Stimulated activated CD8-positive, alpha-beta memory T cell treated with anti-CD3 and anti-CD28 coated beads, Interleukin-7, amount 100 ng/mL, for 1 hour (primary cell): ENCODE measurements at places on chromosomes 16 and 17.

GRCh38 chr16:59988591-59988990 is 1254.5 kb upstream of the GOT2 start:
- no peak for DNase-seq

DNA sequence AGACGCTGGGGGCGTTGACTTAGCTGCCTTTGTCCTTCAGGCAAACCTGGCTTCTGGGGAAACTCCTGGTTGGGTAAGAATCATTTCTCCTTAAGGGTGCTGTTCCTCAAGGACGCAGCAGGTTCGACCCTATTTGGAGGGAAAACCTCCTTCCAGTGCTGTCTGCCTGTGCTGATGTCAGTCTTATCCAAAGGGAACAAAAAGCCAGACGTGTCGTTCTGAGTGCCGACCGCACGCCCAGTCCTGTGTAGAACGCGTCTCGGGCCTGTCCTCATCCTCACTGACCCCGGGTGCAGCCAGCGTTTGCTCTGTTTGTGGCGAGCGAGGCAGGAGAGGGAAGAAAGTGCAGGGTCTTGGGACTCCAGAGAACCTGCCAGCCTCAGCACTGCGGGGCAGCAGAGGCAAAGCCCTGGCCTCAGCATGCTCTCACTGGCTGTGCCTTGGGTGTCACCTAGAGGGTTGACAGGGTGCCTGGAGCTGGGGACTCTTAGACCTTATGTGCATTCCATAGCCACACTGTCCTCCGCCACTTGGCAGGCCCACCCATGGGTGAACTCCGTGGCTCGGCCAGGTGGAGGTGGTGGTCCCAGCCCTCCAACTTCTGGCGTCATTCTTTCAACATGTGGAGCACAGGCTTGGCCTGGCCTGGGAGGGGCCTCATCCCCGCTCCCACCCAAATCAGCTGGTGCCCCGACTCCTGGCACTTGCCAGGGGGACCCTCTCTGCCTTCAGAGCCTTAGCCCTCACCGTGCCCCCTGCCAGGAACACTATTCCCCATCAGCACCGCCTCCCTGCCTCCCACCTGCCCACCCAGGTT is 6.0 kb downstream of the SNN start:
- DNase-seq, result no peak

DNA sequence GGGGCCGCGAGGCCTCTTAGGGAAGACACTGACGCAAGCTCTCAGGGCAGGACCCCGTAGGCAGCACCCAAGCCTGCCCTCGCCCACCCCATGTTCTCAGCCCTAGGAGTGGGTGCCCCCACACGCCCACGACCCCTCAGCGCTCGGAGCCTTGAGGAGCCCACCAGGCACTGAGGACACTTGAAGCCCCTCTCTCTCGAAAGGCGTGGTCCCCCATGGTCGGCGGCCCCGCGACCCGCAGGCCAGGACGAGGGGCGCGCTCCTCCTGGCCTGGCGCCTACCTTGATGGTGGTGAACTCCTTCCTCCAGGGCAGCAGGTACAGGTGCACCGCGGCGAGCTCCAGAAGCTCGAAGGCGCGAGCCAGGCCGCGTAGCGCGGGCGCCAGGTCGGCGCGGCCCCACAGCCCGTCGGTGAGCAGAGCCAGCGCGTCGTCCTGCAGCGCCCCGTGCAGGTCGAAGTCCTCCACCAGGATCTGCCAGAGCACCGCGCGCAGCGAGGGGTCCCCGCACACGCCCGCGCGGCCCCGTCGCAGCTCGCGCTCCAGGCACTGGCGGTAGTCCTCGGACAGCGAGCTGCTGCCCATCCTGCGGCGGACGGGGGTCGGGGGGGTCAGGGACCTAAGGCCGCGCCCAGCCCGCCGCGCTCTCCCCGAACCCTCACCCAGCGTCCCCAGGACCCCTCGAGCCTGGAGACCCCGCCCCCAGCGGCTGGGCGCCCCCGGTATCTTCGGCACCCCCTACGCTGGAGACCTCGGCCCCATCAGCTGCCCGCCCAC is 668 bp downstream of the SPATA2L start:
- DNase-seq, result no peak

DNA sequence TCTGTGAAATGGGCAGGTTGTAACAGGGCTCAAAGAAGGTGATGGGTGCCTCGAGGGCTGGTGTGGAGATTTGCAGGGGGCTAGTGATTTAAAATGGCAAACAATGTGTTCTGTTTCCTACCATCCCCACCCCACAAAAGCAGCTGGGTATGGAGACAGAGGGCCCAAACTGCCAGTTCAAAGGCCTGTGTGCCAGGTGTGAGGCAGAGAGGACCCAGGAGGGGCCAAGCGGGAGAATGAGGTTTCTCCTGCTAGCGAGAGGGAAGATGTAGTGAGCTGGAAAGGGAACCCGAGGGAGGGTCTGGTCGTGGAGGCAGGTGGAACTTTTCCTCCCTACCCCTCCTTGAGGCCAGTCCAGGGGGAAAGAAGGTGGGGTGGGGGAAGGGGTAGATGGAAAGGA is 39.4 kb downstream of the LAT start:
- DNase-seq, result no peak

DNA sequence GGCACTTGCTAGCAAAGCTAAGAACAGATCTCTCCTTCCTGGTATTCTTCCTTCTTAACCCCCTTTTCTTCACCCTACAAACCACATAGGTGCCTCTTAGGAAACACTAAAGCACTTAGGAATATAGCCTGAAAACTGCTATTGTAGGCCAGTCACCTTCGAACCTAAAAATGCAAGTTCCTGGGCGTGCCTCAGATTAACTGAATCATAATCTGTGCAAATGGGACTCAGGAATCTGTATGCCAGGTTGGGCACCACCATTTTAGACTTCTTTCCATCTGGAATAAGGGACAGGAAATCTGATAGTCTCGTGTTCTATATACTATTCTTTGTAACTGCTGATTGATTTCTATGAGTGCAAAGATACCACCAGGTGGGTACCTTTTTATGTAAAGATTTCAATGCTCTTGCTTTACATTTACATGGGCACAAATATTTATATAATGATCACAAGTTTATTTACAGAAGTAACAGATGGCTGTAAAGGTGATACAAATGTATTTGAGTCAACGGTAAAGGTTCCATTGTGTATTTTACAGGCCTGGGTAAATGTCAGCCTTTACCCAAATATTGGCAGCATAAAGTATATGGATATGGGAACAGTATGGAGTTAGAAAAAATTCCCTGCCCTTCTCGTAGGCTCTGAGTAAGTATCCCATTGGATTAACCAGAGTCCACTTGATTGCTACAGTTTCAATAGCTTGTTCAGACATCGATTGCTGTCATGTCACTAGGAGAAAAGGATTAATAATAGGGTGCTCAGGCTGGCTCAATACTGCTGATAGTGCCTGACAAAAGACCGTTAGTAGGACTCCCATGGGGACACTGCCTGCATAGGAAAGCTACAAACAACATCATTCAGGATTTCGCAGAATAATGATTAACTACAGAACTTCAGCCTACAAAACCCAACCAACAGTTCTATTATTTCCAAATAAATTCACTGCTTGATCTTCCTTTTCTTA is 124.7 kb downstream of the SNX11 start:
- DNase-seq, result no peak

GRCh38 chr16:8853150-8853549 is 15.7 kb downstream of the CARHSP1 start:
- DNase-seq, result no peak

DNA sequence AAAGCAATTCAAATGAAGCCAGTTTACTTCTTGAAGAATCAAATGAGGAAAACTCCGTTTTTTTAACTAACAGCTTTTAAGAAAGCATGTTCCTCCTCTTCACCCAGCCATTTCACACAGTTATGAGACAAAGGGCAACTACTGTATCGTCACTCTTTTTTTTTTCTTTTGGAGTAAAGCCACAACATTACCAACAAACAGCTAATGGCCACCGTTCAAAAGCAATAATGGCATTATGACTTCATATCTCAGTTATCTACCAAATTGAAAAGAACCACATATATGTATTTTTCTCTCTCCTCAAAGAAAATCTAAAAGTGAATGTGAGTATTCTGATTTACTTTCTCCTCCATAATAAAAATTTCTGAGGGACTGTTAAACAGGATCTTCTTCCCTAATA is 14.5 kb downstream of the GRB2 start:
- no peak for DNase-seq

DNA sequence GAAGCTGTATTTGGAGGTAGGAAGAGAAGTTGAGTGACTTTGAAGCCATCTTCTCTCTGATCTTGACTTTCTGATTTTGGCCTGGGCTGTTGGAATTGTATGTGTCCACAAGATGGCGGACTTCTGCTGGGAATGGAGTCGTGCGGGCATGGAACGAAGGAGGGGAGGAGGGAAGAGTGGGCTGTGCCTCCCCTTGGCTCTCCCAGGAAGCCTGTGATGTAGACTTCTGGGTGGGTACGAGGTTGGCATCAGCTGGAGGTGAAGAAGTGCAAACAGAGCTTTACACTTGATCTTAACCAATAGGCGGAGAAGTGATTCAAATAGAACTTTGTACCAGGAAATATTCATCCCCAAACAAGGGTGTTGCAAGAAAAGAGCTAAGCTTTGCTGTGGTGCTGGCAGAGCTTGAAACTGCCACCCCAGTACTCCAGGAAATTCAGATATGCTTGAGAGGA is 7.4 kb upstream of the TMEM220 start:
- no peak for DNase-seq

DNA sequence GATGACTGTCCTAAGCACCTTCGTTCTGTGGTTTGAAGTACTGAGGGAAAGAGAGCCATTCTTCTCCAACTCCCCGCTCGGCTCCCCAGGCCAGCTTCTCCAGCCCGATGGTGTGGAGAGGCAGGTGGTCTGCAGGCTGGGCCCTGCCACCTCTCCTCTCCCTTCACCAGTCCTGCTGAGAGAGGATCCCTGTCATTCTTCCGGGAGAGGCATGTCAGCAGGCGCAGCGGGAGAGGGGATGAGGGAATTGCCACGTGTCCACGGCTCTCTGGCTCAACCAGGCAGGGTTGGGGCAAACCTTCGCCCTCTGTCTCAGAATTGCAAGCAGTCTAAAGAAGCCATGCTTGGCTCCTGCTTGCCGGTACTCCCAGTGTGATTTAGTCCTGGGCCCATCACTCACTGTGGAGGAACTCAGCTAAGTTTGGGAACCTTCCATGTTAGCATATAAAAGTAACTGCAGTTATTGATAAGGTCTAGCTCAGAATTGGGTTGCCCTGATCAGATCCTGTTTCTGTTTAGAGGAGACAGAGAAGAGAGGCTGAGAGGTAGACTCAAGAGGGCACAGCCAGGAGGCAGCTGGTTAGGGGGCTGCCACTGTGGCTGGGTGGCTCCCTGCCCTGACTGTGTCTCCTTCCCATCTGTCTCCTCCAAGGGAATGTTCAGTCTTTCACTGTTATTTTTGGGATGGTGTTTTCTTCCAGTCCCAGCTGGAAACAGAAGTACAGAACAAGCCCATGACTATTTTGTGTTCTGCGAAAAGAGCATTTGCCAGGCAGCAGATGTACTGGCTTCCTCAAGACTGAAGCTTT is 17.4 kb downstream of the HS3ST3B1 start:
- DNase-seq, result no peak

- DNase-seq, result no peak
Observed at GRCh38 chr17:65301184-65301583, 164.0 kb downstream of the RGS9 start.

GRCh38 chr16:21227866-21228265 is 5.6 kb upstream of the ANKS4B start:
- no peak for DNase-seq

DNA sequence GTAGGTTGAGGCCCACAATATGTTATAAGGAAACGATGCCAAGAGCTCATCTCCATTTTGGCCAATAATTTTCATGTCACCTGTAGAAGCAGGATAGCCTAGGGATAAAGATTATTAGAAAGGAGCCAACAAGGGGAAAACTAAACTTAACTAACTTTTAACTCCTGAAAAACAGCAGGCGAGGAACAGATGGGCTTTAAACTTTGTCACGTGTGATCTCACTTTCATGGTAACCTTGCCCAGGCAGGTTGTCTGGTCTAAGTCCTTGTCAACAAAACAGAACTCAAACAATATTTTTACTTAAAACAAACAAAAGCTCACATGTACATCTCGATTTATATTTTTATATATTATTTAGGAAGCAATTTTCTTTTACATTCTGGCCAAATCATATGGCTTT is 1672.0 kb downstream of the TP53TG3F start:
- no peak for DNase-seq

DNA sequence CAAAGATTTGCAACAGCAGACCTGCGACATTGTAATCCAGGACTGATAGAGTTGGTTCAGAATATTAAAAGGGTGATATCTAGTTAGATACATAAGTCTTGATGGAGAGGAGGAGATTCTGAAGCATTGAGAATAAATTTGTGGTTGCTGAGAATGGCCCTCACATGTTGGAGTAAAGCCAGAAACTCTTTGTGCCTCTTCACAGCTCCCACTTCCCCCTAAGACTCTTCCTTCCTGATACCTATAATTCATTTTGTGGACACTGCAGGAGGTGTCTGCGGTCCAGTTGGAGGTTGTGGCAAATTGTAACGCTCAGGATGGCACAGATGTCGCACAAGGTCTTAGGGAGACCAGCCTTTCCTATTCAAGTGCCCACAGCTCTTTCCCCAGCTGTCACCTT is 17.5 kb downstream of the WWOX start:
- DNase-seq, result no peak

- no peak for DNase-seq
Observed at GRCh38 chr16:49635591-49636581, 220.0 kb downstream of the ZNF423 start.

DNA sequence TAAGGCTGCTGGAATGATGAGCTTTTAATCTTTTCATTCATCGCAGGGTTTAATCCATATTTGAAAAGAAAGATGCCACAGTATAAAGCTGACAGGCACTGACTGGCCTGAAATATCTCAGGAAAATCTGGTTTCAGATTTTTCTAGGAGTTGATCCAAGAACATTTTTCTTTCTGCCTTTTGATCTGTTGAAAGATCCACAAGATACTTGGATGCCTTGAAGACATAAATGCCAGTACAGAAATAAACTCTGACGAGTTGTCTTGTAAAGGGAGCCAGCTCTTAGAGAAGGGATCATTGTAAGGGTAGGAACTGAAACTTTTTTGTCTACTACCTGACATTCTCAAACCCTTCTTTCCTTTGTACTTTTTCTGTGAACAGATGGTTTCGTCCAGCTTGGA is 25.4 kb upstream of the KRT20 start:
- DNase-seq, result no peak

DNA sequence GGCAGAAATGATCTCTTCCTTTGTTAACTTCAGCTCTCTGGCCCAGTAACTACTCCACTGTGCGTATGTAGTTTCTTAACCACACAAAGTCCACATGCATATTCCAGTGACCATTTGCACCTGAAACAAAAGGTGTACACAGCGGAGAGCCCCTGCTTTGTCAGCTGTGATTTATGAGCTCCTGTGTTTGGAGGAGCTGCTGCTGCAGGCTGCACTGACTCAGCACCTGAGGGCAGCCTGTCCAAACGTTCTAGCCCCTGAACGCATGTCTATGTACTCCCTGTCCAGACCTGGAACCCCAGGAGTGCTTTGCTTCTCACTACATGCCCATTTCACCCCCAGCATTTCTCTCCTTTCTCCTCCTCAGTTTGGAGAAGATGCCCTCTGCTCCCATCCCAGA is 216.1 kb downstream of the ABCC12 start:
- no peak for DNase-seq

GRCh38 chr17:39239640-39240314 is 14.0 kb upstream of the STAC2 start:
- peak; percentile 34 for DNase-seq

- no peak for DNase-seq
Observed at GRCh38 chr17:46892192-46892703, 30.7 kb upstream of the GOSR2 start.

GRCh38 chr17:58534901-58535421 is 20.5 kb upstream of the MTMR4 start:
- DNase-seq, result no peak

- no peak for DNase-seq
Observed at GRCh38 chr17:59842901-59843652, 49.7 kb downstream of the TUBD1 start.

- no peak for DNase-seq
Observed at GRCh38 chr17:31605761-31606160, 214.3 kb downstream of the RAB11FIP4 start.
